Suppressor macrophage treated with lipopolysaccharide for 1 hour (primary cell): ENCODE measurements at places on chromosomes 11 and 22.

- peak; percentile 80 for DNase-seq
Observed at GRCh38 chr22:17753401-17753989, 20.8 kb downstream of the BID start.

GRCh38 chr22:47175151-47176025 is 412.9 kb downstream of the TBC1D22A start:
- DNase-seq: no peak

DNA sequence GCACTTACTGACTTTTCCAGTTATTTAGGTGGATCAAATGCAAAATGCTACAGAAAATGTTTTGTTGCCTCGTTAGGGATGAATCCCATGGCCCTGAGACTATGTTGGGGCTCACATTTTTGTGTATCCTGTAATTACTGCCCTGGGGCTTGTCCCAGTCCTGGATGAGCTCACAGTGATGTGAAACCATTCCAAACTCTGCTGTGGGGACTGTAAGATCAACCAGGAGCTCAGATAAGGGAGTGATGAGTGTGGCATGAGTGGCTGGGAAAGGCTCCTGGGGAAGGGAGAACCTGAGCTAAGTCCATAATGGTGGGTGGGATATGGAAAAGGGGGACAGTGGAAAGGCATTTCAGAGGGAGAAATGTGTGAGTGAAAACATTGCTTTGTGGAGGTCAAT is 54.0 kb downstream of the SLC5A1 start:
- DNase-seq: no peak

DNA sequence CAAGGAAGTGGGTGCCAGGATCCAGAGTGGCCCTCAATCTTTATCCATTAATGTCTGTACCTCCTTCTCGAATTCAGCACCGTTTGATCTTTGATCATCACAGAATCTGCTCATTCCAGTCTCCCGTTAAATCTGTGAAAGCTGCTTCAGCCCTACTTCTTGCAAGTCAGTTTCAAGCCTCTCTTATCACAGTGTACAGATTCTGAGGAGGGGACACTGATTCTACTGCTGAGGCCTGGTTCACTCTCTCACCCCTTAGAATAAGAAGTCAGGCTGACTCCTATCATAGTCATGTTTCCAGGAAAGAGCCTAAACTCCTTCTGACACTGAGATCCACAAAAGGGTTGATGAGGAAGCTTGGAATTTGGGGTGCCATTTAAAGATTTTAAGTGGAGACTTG is 39.0 kb downstream of the MAML2 start:
- DNase-seq: no peak

GRCh38 chr11:110501428-110501827 is 71.7 kb downstream of the FDX1 start:
- no peak for DNase-seq

DNA sequence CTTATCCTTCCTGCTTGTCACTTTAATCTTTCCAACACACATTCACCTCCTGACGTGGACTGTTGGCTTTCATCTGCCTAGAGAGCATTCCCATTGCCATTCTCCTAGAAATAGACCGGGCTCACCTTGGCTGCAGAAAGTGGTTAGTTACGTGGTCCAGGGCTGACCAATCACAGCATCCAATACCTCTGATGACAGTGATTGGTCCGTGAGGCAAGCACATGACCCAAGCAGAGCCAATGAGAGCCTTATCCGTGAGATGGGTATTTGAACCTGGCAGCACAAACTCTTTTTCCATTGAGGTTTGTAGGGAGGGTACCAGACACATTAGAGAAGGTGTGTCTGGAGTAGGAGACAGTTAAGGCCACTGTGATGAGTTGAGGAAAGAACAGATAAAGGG is 85.8 kb downstream of the MIAT start:
- DNase-seq: no peak

DNA sequence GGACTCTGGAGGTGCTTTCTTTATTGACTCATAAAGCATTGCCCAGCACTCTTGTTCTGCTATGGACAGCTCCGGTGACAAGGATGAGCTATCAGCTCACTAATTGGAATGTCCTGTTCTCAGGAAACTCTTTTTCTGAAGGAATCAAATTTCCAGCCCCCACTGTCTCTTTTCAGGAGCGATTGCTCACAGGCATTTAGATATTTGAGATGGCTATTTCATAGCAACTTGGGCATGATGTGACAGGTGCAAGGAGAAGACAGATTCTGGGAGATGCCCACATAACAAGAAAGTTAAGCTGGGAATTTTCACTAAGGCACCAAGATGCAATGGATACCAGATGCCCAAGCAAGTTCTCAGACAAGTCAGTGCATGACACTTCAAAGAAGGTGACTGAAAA is 123.4 kb upstream of the CSNK2A3 start:
- DNase-seq: no peak

DNA sequence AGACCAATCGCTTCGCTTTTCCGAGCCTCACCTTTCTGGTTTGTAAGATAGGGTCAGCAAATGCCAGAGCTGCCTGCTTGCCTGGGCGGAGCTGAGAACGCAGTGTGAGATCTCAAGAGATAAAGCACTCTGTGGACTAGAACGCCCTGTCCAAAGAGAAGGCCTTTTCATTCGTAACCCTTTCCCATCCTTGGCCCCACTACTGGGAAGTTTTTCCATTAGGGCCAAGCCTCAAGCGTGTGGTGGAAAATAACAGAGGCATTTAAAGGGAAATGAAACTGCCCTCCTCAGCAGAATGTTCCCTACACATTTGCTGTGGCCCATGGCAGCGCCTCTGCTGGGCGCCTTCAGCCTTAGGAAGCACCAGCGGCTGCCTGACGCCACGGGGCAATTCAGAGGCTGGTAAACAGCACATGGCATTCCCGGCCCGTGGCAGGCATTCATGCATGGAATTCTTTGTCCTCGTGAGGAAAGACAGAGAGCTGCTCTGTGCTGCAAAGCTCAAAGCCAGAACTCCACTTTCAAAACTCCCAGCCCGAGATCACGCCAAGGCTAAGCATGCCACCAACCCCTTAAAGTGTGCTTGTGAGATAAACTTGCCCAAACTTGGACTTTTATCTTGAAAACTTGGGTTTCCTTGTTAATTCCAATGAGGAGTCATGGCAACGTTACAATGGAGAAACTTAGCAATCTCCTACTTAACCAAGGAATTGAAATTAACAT is 38.1 kb downstream of the AHNAK start:
- peak; percentile 90 for DNase-seq

DNA sequence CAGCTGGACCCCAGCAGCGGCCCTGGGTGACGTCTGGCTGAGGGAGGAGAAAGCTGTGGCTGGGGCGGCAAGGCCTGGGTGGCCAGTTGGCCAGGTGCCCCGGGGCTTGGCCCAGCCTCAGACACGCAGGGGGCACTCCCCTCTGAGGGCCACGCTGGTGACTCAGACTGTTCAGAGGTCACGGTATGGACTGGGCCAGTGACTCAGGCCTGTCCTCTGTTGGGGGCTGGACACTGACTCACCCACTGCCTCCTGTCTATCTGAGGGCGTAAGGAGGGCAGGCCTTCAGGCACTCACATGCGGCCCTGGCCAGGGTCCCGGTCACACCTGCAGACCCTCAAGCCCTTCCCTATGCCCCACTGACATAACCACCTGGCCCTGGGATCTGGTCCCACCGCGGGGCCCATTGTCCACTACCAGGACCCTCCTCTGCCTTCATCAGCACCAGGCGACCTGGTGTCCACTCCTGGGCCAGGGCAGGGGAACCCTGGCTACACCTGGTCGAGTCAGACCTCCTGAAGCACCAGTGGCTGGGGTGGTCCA is 3.7 kb upstream of the MUC5AC start:
- DNase-seq: peak; percentile 90

DNA sequence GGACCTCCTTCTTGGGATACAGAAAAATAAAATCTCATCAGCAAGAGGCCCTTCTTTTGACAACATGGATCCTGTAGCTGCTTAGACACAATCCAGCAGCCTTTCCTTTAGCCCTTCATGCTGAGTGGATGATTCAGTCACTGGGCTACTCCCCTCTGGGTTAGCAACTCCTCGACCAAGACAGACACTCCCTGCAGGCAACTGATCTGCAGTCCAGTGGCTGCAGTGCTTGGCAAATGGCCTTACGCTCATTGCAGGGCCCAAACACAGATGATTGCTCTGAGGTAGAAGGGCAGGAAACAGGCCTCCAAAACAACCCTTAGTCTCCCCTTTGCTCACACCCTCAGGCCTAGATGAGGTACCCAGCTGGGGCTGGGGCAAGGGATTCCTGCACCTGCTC is 73.2 kb upstream of the OPCML start:
- DNase-seq: no peak
